IMR-90 (cell line): ENCODE measurements at places on chromosomes 11 and 22. TPM values are rescaled to one million over a fixed set of nuclear protein-coding genes. Genes with fewer than 3 reads are reported as not detected.

Gene ZNF215
- 2.9 and 3.4 TPM in 2 replicates for polyA plus RNA-seq

Gene PLAAT3
- polyA plus RNA-seq = 3.9 and 4.5 TPM in 2 replicates

- H3K36me3 ChIP-seq = no peaks in the 10 kb centered on the region
- no peaks in the 10 kb centered on the region for H3K4me1 ChIP-seq
These were observed 361.0 kb upstream of the ANO3 start for GRCh38 chr11:25970726-25971508.

GRCh38 chr11:69746752-69747742 is 28.1 kb downstream of the FGF4 start:
- no peak for DNase-seq
- no peaks in the 10 kb centered on the region for H3K36me3 ChIP-seq
- H3K4me3 ChIP-seq = no peak overlapping the region
- H3K4me1 ChIP-seq = peaks cover 7% of the 10 kb centered on the region
- H3K27me3 ChIP-seq = peaks cover 19% of the 10 kb centered on the region; the same call in 1 of the 2 replicates
- H3K27ac ChIP-seq = no peak overlapping the region

DNA sequence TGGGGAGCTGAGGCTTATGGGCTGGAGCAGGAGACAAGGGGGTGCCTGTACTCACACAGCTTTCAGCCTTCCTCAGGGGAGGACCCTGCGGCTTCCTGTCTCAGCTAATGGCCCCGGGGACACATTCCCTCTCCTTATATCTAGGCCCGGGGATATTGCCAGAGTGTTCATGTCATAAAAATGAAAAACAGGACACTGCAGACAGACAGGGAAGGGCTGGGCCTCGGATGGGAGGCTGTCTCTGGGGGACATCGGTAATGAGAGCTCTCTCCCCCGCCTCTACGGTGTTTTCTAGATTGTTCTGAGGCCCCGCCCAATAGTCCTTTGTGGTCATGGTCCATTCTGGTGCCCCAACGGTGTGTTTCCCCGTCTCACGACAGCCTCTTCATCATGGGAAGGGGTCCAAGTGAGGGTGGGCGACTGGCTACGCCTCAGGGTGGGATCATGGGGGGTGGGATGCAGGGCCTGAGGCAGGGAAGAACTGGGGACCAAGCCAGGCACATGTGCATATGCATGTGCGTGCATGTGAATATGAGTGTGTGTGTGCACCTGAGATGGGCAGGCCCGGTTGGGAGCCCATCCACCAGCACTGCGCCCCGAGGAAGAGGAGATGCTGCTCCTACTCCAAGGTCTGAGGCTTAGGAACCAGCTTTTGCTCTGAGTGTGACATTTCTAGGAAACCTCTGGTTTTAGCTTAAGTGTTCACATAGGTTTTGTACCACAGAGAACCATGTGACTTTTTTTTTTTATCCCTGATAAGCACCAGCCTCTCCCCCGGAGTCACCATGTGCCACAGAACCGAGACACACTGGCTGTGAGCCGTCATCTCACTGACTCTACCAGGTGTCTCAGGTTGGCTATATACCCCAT is 5.3 kb downstream of the ARVCF start:
- H3K27ac ChIP-seq = no peak overlapping the region
- H3K36me3 ChIP-seq = no peaks in the 10 kb centered on the region
- peaks cover 24% of the 10 kb centered on the region for H3K27me3 ChIP-seq
- no peak overlapping the region for H3K4me3 ChIP-seq

GRCh38 chr11:86360775-86361395 is 13.8 kb upstream of the CCDC81 start:
- no peak overlapping the region for H3K4me3 ChIP-seq
- no peaks in the 10 kb centered on the region for H3K36me3 ChIP-seq
- peak; percentile 73 for DNase-seq
- no peak overlapping the region for H3K27ac ChIP-seq
- H3K4me1 ChIP-seq = peaks cover 3% of the 10 kb centered on the region; the same call in 1 of the 2 replicates
- no peaks in the 10 kb centered on the region for H3K27me3 ChIP-seq

Gene KLHL35
- 3.3 TPM in 2 replicates for polyA plus RNA-seq

DNA sequence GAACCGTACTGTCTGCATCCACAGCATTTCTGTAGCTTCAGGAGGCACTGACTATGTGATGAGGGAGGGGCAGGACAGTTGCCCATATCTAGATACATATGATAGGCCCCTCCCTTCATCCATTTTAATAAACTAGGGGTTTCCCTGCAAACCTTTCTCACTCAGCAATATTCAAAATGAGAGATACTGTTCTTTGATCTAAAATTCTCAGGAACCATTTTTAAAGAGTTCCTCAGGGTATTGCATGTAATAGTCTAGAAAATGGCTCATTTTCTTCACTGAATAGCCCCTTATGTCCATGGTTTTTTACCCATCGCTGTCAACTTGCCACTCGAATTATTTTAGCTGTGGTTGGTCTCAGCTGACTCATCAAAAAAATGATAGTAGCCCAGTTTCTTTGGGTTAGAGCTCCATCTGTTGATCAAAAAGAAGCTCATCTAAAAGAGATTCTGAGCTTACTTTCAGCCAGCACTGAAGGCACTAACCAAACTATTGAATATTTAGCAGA is 37.0 kb upstream of the DNAJB7 start:
- H3K36me3 ChIP-seq = peaks cover under 1% of the 10 kb centered on the region
- peak; percentile 67 for DNase-seq
- H3K4me3 ChIP-seq = no peak overlapping the region
- H3K27ac ChIP-seq = no peak overlapping the region
- H3K27me3 ChIP-seq = no peaks in the 10 kb centered on the region

DNA sequence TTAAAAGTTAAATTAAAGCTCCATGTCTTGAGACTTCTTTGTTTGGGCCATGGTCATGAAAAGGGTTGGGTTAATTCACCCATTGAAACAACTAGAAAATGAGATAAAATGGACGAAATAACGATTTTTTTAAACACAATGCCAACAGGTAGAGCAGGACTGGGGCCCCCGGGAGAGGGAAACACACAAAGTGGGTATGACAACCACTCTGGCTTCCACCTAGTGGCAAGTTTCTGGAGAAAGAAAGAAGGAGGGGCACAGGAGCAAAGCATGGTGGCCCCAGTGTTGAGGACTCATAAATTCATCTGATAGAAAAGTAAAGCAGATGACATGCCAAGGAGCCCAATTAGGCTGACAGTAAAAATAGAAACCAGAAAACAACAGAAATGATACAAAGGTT is 68.4 kb downstream of the MYEOV start:
- no peak overlapping the region for H3K4me3 ChIP-seq
- H3K27ac ChIP-seq = no peak overlapping the region
- no peaks in the 10 kb centered on the region for H3K36me3 ChIP-seq

- H3K36me3 ChIP-seq = no peaks in the 10 kb centered on the region
- no peak overlapping the region for H3K27ac ChIP-seq
- peaks cover 12% of the 10 kb centered on the region for H3K4me1 ChIP-seq
- no peak overlapping the region for H3K4me3 ChIP-seq
- no peaks in the 10 kb centered on the region for H3K27me3 ChIP-seq
These were observed 54.1 kb upstream of the ARHGAP42 start for GRCh38 chr11:100632941-100633452.

DNA sequence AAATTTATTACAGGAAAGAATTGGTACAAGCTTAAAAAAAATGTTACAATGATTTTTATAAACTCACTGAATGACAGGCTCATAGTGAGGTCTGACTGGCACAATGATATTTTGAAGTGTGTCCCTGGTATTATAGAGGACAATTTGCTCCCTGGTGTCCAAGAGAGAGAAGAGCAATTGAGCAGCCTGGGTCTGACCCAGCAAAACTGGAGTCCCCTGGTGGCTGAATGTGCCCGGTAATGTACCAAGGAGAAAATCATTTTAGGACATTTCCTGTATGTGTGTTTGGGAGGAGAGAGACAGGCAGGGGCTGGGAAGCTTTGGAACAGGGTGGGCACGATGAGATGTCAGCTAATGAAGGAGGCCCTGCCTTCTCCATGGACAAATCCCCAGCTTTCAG is 125.3 kb downstream of the APOL5 start:
- H3K4me3 ChIP-seq = no peak overlapping the region
- H3K27ac ChIP-seq = no peak overlapping the region
- H3K27me3 ChIP-seq = no peaks in the 10 kb centered on the region
- H3K36me3 ChIP-seq = no peaks in the 10 kb centered on the region
- peak; percentile 36 for DNase-seq

DNA sequence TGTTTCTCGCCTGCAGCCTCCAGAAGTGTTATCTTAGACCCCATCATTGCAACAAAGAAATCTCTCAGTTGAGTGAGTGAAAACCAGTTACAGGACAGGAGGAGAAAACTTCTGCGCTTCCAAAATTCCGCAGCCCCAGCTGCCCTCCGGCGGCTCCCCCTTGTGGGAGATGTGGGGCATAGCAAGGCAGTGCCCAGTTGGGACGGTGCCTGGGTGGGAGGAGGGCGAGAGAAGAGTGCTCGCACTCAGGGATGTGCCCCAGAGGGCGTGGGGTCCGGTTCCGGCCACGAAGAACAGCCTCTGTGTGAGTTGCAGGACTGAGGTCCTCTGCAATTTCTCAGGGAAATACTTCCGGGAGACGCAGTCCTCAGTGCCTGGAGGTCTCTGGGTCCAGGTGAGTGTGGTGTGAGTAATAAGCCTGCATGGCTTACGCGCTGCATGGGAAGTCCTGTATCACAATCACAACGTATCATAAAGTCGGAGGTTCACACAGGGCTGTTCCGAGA is 87.0 kb upstream of the BLID start:
- peaks cover 12% of the 10 kb centered on the region for H3K36me3 ChIP-seq
- peaks cover 40% of the 10 kb centered on the region for H3K4me1 ChIP-seq
- peak; percentile 71 for DNase-seq
- no peaks in the 10 kb centered on the region for H3K27me3 ChIP-seq
- peak overlapping the region; percentile 98 for H3K27ac ChIP-seq
- H3K4me3 ChIP-seq = peak overlapping the region; percentile 54

Gene OR51D1
- polyA plus RNA-seq = not detected in 2 replicates

Gene OR51V1
- not detected in 2 replicates for polyA plus RNA-seq

Gene NELL1
- polyA plus RNA-seq = not detected in 2 replicates
